ENCODE measurements at places on chromosomes 4 and X.

DNA sequence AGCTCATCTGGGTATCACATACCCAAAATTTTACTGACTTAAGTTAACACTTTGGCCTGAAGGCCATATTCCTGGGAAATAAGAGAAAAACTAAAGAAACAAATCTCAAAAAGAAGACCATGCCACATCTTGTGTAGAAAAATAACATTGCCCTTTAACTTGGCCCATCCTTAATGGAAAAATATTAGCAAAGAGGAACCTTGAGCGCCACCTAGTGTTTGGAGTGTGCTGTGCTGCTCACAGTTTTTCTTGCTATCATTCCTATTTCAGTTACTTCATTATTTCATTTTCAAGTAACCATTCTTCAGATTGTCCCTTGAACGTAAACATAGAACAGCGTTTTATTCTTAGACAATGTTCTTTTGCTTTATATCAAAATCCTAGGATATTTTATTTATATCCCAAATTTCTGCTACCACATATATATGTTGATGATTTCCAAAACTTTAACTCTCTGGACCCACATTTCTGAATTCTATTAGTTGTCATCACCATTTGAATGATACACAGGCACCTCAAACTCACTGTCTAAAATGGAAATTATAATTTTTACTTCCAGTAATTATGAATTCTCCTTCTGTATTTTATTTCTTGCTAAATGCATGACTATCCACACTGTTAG lies 999.0 kb upstream of the ADGRL3 start:
- DNase-seq = peak; percentile 0

DNA sequence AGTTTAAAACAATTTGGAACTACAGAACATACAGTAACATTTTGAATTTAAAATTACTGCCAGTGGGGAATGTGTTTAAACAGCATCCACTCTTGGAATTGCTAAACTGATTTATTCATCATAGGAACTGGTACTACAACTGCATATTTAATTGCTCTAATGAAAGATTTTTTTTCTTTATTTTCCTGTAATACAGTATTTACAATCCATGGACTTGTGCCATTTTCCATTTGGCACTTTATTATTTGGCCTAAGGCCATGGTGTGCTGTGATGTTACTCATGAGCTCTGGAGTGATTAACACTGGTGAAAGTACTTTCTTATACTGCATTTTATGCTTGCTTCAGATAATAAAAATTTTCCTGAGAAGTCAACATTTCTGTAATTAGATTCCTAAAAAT lies 69.7 kb upstream of the NUDT6 start:
- no peak for DNase-seq

DNA sequence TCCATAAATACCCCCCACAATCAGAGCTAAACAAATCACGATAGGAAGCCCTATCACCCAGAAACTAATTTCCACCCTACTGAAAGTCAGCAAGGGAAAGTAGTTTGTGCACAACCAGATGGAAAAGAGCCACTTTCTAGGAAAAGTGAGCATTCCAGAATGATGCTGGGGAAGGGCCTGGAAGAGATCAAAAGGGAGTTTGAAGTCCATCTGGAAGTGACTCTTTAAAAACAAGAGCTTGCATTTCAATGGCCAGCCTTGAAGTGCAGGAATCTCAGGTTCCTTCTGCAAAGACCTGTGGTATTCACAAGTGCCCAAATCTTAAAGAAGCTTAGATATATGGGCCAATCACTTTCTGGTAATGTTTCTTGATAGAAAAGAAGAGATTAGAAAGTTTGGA lies 97.0 kb upstream of the LDB2 start:
- DNase-seq = no peak

DNA sequence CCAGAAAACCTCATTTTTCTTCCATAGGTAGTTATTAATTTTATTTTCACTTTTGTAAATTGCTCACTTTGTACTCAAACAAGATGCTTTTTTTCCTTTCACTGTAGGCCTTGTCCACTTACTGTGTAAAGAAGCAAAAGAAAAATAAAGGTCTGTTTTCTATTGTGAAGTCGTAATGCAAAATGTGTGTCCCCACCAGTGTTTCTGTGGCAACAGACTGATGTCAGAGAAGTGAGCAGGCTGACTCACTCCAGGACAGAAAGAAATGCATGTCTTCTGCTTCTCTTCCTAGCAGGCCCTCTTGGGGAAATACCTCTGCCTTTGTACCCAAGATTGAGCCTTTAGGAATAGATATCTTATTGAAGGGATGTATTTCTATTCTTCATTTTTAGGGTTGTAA lies 30.3 kb downstream of the INPP4B start:
- no peak for DNase-seq

DNA sequence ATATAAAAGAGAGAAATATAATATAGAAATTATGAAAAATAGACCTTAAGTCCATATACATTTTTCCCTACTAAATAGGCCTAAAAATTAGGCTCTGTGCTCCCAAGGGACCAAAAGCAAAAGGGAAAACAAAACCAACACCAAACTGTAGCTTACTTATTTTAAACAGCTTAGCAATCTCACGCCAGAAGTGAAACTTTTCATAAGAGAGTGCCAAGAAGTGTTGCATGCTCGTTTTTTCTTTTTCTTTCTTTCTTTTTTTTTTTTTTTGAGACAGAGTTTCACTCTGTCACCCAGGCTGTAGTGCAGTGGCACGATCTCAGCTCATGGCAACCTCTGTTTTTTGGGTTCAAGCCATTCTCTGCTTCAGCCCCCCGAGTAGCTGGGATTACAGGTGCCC lies 250.4 kb downstream of the TMA16 start:
- no peak for DNase-seq
